ENCODE measurements at places on chromosomes 11 and 22.
A peak's percentile ranks its signal among the peaks of the same experiment; 100 is the strongest.

DNA sequence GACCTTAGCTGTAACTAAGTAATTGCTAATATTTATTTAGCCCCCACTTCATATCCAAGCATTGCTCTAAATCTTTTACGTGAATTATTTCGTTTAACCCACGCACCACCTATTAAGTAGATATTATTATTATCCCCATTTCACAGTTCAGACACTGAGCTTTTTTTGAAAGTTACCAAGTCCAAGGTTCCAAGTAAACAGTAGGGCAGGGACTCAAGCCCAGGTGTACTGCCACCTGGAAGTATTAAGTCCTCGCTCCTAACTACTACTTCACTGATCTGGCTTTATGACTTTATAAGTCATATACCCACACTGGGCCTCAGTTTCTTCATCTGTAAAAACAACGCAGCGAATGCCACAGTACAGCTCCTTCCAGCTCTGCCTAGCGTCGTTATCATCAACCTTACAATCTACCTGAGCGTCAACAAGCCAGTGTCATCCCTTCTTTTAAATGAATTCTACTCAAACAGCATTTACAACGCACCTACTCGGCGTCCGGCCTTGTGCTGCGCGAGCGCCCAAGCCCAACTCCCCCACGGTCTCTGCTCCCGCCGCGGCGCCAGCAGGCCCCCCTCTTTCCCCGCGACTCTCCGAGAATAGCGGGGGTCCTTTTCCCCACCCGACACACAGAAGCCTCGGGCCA lies 624 bp downstream of the TMEM41B start:
- no peak for DNase-seq

- no peak for DNase-seq
Observed at GRCh38 chr11:22901603-22902002, 41.3 kb upstream of the CCDC179 start.

DNA sequence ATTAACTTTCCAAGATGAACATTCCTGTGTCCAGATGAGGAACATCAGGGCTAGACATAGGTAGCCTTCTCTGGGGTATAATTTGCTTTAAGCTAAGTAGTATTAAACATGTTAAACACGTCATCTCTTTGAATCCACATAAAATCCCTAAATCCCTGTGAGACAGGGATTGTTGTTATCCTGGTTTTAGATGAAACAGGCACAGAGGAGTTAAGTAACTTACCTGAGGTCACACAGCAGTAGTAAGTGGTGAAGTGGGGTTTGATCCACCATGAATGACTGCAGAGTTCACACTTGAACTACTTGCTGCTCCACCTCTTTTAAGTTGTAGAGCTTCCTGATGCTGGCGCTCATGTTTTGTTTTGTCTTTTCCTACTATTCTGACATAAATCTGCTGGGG lies 82.6 kb upstream of the NNMT start:
- DNase-seq: no peak

- DNase-seq: no peak
Observed at GRCh38 chr11:35362521-35362980, 56.8 kb downstream of the SLC1A2 start.

GRCh38 chr22:28207281-28208030 lies 288.4 kb upstream of the PITPNB start:
- no peak for DNase-seq

DNA sequence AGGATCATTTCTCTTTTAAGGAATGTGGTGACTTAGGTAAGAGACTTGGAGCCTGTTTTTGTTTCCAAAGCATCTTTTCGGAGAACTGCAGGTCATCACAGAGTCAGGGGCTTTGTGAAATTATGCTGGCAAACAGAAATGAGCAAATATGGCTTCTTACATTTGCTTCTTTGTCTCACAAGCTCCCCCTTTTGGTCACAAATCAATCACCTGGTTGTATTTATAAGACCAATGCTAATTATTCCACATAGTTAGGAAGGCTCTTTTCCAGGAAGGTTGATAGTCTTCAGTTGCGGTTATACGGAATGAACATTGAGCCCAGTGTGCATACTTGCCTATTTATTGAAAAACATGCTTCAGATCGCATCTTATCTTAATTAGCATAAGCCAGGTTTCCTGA lies 34.6 kb upstream of the CEP126 start:
- DNase-seq: peak; percentile 37

- DNase-seq: no peak
Observed at GRCh38 chr11:2256951-2257700, 13.3 kb downstream of the ASCL2 start.

DNA sequence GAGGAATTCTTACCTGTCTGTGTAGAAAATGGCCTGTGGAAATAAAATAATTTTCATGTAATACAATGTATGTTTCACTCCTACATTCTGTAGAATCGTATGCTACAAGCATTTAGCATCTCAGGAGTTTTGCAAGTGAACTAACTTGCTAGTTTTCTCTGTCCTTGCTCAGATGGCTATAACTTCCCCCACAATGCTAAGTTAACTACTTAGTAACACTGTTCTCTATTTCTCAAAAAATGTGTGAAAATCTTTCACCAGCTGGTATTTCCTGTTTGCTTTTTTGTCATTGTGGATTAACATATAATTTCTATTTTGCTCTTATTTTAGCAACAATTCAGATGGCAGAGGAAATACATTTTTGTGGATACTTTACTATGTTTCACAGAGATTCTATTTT lies 4.4 kb downstream of the OR4S2 start:
- no peak for DNase-seq

DNA sequence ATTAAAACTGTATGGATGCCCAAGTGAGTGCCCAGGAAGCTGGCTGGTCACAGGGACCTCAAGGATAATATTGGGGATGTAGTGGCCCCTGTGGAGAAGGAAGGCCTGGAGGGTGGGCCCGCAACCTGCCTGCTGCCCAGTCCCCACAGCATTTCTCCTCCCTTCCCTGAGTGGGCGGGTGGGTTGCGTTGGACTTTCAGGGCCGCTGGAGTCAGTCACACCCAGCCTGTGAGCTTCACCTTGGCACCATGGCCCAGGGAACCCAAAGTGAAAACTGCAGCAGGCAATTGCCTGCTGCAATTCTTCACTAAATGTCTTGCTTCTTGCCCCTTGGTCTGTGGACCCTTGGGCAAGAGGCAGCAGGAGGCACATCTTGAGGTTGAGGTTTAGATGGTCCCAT lies 4.7 kb downstream of the GNAZ start:
- DNase-seq: no peak

DNA sequence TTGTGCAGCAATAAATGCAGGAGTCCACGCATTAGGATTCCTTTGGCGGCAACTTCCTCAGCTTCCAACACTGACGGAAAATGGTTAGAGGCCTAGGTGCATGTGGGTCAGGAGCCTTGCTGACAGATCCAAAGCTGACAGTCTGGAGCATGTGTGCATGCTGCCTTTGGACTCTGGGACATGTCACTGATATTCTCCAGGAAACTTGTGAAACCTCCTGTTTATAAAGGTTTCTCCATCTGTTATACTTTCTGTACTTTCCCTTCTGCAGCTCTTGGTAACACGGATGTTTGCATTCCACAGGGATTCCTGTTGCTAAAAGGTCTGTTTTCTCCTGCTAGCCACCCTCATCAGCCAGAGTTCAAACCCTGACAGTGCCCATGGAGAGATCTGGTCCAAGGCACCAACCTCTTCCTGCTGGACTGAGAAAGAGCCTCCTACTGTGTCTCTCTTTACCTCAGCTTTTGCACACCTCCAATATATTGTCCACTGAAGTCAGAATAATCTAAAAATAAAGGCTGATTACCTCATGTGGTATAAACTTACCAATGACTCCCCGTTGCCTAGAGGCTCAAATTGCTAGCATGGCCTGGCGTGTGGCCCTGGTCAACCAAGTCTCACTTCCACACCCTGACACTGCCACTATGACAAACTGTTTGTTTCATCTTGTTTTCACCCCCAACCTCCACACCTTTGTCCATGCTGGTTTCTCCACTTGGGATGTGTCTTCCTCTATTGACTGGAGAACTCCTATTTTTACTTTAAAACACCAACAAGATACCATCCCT lies 31.1 kb upstream of the LYVE1 start:
- no peak for DNase-seq

DNA sequence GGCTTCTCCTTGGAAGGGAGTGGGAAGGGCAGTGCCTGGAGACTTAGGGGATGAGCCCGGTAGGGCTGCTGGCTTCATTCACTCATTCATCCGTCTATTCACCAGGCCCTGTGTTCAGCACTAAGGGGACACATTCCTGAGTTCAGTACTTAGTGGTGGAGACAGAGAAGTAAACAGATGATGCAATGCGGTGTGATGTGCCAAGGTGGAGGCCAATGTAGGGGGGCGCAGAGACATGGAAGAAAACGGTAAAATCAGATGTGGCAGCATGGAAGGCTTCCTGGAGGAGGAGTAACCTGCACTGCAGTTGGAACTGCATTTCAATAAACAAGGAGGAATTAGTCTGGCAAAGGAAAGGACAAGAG lies 21.3 kb downstream of the GRIK4 start:
- no peak for DNase-seq

DNA sequence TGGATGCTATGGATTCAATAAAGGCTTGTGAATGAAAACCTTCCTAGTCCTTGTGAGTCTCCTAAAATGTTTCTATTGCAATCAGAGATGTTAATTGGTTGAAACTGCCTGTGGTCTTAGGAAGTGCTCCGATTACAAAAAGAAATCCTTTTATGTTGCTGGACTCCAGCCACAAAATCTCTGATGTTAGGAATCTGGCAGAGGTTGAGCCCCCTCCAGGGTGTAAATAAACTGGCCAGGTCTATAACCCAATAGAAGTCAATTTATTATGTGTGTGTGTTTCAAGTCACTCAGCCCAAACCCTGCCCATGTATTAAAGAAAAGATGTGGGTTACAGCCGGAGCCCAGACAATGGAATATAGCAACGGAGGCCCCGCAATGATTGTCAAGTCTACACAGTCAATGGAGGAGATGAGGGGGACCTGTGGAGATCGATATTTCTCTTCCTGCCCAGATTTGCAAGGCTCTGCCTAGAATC lies 218.1 kb upstream of the SORL1-AS1 start:
- DNase-seq: no peak

DNA sequence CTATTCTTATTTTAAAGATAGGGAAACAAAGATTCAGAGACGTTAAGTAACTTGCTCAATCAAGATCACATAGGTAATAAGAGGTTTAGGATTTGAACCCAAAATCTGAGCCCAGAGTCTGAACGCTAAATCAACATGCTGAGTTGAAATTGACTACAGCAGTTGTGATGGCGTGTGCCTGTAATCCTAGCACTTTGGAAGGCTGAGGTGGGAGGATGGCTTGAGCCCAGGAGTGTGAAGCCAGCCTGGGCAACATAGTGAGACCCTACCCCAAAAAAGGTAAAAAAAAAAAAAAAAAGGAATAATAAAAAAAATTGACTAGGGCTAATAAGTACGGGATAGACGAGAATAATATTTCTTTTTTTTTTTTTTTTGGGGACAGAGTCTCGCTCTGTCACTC lies 1.4 kb upstream of the NR1H3 start:
- no peak for DNase-seq

- DNase-seq: no peak
Observed at GRCh38 chr11:30876663-30877396, 290.7 kb upstream of the MPPED2 start.

DNA sequence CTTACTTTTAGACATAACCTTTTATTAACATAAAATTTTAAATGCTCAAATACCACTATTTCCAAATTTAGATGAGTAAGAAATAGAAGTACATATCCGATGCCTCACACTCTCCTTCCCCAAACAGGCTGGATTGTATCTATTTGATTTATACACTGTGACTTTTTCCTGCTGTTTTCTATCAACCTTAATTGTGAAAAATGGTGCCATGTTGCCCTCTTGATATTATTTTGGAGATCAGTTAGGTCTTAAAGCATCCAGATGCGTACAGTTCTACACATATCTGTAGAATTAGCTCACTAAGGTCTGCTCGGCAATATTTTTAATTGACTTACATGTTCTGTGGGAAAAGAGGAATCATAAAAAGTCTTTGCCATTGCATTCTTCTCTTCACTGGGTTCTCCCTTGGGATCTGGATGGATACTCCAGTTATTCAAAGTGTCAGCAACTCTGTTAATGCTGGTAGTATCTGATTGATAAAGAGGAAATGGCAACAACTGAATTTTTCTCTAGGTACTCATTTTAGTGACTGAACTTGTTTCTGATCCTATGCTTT lies 27.2 kb downstream of the EIF3M start:
- no peak for DNase-seq

DNA sequence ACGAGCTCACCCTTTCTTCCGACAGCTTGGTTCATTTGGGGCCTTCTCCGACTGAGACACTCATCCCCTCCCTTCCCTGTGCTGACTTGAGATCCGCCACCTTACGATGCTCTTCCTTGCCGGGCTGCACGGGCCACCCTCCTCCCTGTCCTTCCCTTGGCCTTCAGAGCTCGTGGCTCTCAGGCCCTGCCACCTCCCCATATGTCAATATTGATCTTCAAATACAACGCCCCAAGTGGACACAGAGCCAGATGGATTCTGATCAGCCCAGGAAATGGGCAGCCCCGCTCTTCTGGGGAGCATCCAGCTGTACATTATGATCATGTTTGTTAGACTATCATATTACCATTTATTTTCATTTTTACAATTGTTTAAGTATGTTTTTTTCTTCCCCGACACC lies 812.8 kb downstream of the TBC1D22A start:
- DNase-seq: no peak

DNA sequence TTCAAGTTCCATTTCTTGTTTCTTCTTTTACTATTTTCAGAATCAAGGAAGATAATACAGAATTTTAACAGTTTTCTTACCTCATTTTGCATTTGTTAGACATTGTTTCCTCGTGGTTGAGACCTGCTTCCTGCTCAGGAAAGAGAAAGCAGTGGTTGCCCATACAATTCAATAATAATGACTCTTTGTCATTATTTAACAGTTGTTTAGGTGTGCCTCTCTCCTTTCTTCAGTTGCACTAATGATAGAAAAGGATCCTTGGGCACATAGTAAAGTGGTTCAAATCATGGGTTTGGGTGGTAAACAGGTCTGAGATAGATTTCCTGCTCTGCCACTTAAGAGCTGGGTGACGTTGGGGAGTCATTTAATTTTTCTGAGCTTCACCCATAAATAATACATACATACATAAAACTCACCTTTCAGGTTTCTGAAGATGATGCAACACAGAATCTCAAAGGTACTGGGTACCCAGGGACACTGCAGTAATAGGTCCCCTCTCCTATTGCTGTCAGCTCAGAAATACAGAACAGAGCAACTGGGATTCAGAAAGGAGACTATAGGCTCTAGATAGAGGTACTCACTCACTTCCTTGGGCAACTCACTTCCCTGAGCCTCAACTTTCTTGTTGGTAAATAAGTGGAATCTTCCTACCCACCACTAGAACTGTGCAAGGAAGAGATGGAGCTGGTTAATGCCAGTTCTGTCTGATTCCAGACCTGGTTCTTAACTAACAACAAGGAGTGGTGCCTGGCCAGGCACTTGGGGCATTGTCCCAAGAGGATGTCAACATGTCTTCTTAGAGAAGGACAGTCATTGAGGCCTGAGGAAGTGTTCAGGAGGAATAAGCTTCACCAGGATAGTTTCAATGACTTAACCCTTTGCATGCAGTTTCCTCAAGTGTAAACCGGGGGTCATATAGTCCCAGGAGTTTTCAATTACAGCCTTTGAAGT lies 34.9 kb downstream of the CD44 start:
- no peak for DNase-seq

DNA sequence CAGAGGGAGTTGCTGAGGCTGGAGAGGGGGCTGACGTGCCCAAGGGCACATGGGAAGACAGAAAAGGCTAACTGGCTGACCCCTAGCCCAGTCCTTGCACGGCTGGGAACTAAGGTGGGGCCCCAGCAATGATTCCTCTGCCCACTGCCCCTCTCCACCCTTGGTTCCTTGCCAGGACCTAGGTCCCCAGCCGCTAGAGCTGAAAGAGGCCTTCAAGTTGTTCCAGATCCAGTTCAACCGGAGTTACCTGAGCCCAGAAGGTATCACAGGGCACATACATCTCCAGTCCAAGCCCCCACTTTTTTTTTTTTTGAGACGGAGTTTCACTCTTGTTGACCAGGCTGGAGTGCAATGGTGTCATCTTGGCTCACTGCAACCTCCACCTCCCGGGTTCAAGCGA lies 390 bp downstream of the CTSW start:
- no peak for DNase-seq
